Aorta (tissue), 5 donors: ENCODE measurements at places on chromosomes 4 and X. TPM values are rescaled to one million over a fixed set of nuclear protein-coding genes. Genes with fewer than 3 reads are reported as not detected.

DNA sequence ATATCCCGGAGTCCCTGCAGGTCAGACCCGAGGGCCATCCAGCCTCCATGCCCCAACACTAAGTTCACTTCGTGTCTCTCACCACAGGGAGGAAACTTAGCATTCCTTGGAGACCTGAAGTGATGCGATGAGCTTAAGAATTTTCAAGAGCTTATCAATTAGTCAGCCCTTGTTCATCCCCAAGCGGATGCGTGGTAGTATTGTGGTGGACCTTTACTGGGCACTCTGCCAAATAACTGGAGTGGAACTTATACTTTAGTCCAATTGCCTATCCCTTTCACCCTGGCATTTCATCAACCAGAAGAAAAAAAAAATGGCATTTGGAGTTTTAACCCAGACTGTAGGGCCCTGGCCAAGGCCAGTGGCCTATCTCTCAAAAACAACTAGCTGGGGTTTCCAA is 137.1 kb downstream of the RELL1 start:
- DNase-seq = no peak

GRCh38 chr4:34183926-34184325 is 2060.4 kb downstream of the ARAP2 start:
- DNase-seq = no peak

DNA sequence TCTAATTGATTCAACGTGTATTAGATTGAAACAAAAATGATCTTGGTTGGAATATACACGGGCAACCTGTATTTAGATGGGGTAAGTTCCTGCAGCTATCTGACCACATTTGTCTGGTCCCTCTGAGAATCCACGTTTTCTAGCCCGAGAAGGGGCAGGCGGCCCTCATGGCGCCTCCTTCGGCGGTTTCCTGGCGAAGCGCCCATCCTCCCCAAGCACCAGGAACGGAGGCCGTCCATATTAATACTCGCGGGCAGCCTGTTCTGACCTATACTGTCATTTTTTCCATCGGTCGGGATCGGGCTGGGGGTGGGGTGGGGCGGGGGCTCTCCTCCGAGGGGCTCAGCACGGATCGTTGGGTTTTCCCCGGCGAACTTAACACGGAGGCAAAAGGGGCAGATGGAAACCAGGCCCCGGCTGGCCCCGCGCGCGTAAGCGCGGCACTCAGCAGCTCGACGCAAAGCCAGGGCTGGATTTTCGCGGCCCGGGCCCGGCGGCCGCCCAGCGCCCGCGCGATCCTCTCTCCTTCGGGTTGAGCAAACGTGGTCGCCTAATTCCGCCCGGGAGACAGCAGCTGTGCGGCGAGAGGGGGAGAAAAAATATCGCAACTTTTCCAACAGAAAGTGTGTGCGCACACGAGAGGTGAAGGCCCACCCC is 77.2 kb upstream of the BCOR start:
- peak; percentile 88 for DNase-seq

DNA sequence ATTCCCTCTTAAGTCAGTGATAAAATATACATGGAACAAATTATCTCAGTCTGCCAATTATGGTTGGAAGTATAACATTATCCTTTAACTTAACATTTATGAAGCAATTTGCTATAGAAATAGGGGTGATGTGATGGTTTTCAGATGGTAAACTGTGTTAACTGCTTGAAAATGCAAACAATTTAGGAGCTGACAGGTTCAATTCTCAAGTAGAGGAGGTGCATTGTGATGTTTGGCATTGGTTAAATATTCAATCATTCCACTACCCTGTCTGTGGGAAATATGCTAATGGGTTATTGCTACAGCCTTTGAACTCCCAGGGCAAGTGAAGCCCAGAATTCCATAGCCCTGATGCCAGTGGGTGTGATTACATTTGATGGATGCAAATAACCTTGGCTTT is 243.4 kb upstream of the GK2 start:
- no peak for DNase-seq

DNA sequence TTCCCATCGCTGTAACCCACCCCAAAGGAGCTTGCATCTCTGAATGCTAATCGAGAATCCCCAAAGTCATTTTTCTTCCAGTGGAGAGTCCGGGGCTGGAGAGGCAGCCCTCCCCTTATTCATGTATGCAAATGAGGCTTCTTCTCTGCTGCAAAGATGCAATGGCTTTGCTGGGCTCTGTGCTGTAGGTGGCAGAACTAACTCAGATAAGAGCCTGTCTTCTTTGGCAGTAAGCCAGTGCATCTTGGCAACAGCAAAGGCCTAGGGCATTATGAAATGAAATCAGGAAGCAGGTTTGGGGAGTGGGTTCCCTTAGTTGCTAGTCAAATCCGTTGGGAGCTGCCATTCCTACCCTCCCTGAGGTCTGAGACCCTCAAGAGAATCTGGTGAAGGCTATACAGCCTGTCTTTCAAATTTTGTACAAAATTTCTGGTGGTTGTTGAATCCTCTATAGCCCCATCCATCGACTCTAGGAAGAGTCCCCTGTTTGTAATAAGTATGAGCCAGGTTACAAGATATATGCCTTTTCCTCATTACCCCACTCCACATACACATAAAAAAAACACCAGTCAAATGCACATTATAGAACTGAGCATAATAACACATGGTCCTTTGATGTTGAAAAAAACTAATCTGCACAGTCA is 290.6 kb upstream of the TAPT1 start:
- no peak for DNase-seq

GRCh38 chr4:26533685-26534084 is 43.4 kb upstream of the CCKAR start:
- DNase-seq = no peak

GRCh38 chr4:74933562-74934015 is 673 bp downstream of the PARM1 start:
- DNase-seq = peak; percentile 84

- no peak for DNase-seq
Observed at GRCh38 chrX:53156207-53156596, 62.3 kb downstream of the KANTR start.

DNA sequence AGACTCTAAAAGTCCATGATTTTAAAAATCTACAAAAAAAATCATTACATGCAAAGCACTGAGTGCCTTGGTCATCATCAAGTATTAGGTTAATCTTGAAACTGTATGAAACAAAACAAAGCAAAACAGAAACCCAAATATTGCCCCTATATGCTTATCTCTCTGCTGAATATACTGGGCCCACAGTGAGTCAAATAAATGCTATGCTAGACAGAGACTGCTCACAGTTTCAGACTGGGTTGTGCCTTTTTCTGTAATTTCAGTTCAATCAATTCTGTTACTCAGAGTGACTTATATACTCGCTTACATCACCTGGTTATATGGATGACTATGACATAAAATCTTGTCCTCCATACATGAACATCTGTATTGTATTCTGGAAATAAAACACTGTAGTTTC is 257.1 kb upstream of the ACTRT1 start:
- no peak for DNase-seq

GRCh38 chr4:166169111-166169510 is 296.1 kb downstream of the TLL1 start:
- DNase-seq = no peak

DNA sequence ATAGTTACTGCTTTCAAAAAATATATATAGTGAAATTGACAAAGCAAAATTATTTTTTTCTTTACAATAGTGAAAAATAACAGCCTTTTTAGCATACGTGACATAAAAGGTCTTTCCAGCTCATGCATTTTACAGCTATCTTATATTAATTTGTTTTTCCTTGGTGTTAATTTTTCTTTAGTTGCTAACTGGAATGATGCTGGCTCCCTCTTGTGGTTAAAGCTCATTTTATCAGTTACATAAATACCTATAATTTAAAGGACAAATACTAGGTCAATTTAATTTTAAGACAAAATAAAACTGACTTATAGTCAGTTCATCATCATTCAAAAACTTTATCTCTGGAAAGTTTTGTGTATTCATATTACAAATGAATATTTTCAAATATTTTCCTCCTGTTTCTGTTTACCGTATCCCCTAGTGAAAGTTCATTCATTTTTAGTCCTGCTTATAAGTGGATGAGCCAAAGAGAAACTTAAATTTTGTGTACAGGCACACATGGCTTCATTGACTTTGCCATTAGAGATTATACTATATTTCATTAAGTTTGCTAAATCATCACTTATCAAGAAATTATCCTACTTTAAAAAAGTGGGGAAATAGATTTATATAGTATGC is 9.9 kb upstream of the ANAPC4 start:
- no peak for DNase-seq

- DNase-seq = no peak
Observed at GRCh38 chr4:25101836-25102235, 58.4 kb downstream of the SEPSECS start.

GRCh38 chrX:2712890-2713840 is 22.1 kb downstream of the CD99 start:
- peak; percentile 25 for DNase-seq

- no peak for DNase-seq
Observed at GRCh38 chr4:164428561-164428960, 325.4 kb upstream of the SMIM31 start.

DNA sequence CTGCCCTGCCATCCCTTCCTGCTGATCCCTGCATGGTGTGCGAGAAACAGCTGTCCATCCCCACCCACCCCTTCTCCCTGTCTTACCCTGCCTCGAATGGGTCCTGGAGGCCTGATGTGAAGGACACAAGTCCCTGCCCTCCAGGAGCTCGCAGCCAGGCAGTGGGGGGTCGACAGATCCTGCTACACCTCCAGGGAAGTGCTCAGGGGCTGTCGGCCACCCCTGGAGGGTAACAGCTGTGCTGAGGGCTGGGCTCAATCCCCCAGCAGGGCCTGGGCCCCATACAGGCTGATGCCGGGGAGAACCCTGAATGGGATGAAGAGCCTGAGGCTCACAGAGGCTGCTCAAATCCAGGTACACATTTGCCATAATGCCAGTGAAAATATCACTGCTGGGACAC is 17.6 kb downstream of the HMX1 start:
- peak; percentile 16 for DNase-seq

DNA sequence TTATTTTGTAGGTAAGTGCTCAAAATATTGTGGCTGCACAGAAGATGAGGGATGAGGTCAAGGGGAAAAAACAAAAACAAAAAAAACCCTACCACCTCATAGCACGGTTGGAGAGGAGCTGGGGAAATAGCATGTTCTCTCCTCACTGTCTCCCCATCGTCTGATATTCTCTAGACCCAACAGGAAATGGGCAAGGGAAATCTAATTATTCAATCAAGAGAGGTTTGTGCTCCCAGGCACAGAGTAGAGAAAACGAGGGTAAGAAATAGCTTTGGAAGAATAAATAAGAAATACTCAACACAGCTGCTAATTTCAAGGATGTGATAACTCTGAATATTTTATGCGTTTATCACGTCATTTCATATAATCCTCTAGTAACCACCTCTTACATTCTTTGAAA is 619.2 kb upstream of the GNPDA2 start:
- no peak for DNase-seq

- DNase-seq = no peak
Observed at GRCh38 chr4:168743131-168743530, 246.3 kb downstream of the PALLD start.

DNA sequence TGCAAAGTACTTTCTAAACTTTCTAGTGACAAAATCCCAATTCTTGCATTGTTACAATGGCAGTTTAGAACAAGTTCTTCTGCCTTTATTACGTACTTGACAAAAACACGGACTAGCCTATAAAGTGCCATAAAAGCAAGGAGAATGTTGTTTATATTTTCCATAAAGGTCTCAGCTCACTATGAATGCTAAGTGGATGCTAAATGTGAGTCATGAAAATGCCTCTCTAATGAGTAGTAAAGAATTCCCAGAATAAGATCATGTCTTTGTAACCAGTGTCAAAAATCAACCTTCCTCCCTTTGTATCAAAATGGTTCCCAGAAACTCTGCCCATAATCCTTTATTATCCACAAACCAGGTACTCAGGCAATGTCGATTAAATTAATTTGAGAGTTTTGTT is 539.8 kb upstream of the SLIT2 start:
- DNase-seq = no peak

GRCh38 chr4:77493829-77494551 is 111.6 kb upstream of the CXCL13 start:
- DNase-seq = no peak

DNA sequence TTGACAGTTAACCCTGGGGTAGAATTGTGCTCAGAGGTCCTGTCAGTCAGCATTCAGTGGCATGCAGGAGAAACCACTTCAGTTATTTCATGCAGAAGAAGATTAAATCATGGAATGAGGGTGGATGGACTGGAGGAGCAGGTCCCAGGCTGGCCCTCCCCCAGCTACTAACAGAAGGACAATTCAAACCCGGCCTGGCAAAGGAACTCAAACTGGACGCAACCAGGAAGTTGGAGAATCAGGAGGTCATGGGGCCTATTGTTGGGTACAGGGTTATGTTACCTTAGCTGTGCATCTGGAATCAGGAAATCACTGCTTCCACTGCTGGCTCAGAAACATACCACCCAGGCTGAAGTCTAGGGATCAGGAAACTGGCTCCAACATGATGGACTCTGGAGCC is 121.4 kb downstream of the GPAT3 start:
- DNase-seq = no peak

GRCh38 chr4:55733932-55734331 is 85.7 kb upstream of the EXOC1L start:
- peak; percentile 65 for DNase-seq

DNA sequence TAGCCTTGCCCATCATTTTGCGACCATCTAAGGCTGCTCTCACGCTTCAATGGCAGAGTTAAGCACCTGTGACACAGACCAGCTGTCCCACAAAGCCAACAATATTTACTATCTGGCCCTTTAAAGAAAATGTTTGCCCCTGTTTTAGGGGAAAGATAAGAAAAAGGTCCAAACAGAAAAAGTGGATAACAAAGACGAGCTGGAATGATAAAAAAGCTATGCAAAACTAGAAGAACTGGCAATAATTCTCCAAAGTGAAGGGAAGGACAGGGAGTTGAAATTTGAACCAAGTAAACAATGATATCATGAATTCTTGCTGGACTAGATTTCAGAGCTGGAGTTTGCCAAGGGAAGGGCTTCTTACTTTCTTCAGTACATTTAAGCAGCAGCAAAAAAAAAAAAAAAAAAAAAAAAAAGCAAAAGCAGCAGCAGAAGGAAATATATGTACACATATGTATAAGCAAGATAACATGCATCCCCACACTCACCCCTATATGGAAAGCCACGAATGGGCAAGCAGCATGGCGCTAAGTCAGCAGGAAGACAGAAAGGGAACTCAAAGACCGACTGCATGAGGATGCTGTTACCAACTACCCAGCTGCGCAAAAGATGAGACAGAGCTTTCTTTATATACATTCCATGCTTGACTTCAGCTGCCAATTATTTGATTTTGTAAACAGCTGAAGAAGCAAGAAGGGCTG is 12.5 kb downstream of the TRAPPC2 start:
- DNase-seq = no peak

Gene FAM236C
- total RNA-seq = not detected

Gene MAGEB4
- total RNA-seq = not detected

Gene PLXNB3
- 18.7 TPM for total RNA-seq

Gene MAPK10
- 12.4 TPM for total RNA-seq

Gene WNK3
- 6.2 TPM for total RNA-seq

Gene PAGE2B
- total RNA-seq = not detected

Gene KLHL15
- total RNA-seq = 9.0 TPM

Gene SPANXN1
- total RNA-seq = not detected

Gene ERAS
- total RNA-seq = not detected

Gene NDP
- 0.24 TPM for total RNA-seq
